EL (cell line): ENCODE measurements at places on chromosomes 13 and 19.

DNA sequence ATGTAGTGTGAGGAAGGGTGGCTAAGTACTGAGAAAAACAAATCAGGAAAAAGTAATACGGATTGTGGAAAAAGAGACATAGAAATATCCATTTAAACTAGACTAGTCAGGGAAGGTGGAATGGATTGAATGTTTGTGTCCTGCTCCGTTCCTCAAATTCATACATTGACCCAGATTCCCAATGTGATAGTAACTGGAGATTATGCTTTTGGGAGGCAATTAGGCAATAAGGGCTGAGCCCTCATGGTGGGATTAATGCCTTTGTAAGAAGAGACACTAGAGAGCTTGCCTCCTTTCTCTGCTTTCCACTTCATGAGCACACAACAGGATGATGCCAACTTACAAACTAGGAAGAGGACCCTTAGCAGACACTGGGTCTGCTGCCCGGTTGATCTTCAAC is 765.2 kb upstream of the GPC6 start:
- no peak for DNase-seq

GRCh38 chr13:53342623-53343360 is 314.2 kb downstream of the OLFM4 start:
- no peak for DNase-seq

- DNase-seq = peak; percentile 34
Measured at GRCh38 chr19:15108145-15108844, 1.1 kb downstream of the SYDE1 start.

- no peak for DNase-seq
Measured at GRCh38 chr13:26485786-26486185, 71.7 kb upstream of the WASF3 start.

DNA sequence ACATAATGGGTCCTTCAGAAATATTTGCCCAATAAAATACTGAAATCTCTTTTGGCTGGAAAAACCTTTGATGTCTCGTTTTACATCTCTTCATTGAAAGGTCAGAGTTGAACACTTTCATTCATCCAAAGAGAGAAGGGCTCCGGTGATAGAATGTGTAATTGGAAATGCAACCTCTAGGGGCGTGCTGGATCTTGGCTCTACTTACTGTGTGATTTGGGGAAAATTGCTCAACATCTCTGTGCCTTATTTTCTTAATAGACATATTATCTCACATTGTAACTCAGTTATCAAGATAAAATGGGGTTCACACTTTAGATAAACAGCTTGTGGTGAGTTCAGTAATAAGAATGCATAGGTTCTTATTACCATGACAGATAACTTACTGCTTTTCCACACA is 1444.1 kb downstream of the SLITRK5 start:
- no peak for DNase-seq

DNA sequence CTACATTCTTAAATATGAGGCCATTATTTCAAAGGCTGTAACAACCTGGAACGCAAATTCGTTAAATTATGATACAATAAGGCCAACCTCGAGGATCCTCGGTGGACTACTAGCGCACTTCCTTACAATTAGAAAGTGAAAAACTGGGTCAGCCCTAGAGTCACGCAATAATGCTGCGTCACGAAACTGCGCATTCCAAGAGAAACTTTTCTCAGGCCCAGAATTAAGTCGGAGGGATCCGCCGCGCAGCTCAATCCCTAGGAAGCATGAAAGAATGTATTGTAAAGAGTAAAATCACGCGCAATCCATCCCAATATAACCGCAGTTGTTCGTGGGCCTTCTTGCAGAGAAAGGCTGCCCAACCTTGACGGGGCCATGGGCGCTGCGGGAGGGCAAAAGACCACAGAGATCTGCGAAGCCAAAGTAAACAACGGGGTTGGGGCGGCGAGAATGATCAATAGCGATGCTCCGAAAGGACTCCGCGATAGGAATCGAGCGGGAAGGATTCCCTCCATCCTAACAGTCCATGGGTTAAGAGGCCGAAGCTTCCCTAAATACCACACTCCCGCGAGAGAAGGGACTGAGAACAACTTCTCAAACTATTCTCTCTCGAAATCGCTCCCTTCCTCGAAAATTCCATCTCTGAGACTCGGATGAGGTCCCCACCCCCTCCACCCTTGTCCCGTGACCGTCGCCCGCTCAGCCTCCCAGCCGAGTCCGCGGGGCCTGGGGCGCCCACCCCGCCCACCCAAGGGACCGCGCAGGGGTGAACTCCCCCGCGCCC is 564 bp downstream of the SPART start:
- peak; percentile 86 for DNase-seq

DNA sequence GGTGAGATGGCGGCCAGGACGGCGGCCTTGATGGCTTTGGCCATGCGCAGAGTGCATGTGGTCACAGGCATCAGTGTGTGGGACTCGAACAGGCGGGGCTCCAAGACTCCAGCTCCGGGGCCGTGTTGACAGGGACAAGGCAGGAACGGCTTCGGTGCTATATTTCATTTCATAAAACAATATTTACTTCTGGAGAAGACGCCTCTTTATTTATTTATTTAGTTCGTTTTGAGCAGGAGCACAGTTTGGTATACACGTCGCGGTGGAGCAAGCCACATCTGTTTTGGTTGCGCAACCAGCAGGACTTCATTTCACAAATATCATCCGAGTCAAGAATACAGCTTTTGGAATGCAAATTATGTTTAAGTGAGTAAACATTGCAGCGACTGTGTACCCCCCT is 166.7 kb upstream of the TSHZ3 start:
- DNase-seq = no peak

- DNase-seq = no peak
Measured at GRCh38 chr19:13134626-13135025, 15.5 kb downstream of the STX10 start.
